G401 (cell line): ENCODE measurements at places on chromosomes 2 and 18. TPM values are rescaled to one million over a fixed set of nuclear protein-coding genes. Genes with fewer than 3 reads are reported as not detected.

DNA sequence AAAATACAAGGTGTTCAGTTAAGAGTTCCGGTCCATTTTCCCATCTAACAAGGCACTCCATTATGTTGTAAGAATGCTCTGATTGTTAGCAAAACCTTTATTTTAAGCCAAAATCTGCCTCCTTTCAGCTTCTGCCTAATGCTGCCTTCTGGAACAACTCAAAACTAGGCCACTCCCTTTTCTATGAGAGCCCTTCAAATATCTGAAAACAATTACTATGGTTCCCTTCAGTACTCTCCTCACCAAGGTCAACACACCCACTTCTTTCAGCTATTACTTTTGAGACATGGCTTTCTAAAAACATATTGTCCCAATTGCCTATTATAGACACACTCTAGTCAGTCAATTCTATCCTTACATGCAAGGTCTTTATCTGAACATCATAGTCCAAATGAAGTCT lies 429.4 kb downstream of the ERBB4 start:
- DNase-seq = peak; percentile 39

DNA sequence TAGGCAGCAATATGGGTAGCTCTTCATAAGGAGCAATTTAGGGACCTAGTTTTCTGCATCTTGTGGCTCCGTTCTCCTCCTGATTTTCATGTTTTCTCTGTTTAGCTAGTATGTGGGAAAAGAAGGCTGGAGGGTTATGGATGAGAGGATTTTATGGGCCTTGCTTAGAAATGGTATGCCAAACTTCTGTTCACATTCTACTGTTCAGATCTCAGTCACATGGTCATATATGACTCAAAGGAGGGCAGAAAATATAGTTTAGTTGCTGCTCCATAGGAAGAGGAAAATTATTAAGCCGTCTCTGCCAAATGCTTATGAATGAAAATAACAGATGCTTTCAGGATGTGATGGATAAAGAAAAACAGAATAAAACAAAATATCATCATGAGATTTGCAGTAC lies 361.8 kb upstream of the CWC22 start:
- DNase-seq = no peak

- no peak for DNase-seq
Observed at GRCh38 chr2:164896226-164896625, 54.6 kb upstream of the COBLL1 start.

CPLX4 gene
- total RNA-seq = not detected in 2 replicates

- no peak for DNase-seq
Observed at GRCh38 chr2:213562539-213563180, 278.4 kb downstream of the SPAG16 start.

DNA sequence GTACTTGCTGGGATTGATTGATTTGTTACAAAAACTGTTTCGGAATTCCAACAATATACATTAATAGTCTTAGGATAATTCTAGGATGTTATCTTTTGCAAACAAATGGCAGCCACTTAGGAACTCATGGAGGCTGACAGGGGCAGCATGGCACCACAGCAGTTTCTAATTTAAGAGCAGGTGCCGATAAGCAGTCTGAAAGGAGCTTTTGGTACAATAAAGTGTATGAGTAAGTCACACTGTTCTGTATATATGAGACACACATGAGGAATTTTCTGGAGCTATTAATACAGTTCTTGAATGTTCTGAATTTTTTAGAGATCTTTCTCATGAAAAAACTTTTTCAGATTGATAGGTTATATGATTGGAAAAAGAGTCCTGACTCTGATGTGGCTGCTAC lies 52.2 kb downstream of the EIF5B start:
- DNase-seq = no peak

GRCh38 chr18:45066886-45067285 lies 386.2 kb downstream of the SETBP1 start:
- no peak for DNase-seq

E2F6 gene
- total RNA-seq = 42.2 and 60.8 TPM in 2 replicates

DNA sequence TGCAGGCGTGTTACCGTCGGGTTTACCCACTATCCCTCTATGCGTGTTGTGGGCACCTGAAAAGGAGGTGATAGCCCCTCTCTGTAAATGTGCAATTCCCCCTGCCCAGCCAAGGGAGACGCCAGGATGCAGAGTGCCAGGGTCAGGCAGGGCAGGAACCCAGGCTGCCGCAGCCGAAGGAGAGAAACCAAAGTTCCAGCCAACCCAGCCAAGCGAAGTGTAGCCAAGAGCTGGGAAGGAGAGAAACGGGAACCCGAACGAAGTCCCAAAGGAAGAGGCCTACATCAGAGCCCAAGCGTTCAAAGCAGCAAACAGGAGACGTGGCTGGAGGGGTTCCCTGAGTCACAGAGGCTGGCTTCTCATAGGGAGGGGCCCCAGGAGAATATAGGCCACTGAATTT lies 24.2 kb upstream of the SPR start:
- no peak for DNase-seq

FEV gene
- total RNA-seq = not detected in 2 replicates

LAMA1 gene
- total RNA-seq = 0.03 and 0.31 TPM in 2 replicates
